ENCODE measurements at places on chromosomes 3 and 15.

- DNase-seq = no peak
Observed at GRCh38 chr15:49320351-49320750, 102.7 kb upstream of the FGF7 start.

DNA sequence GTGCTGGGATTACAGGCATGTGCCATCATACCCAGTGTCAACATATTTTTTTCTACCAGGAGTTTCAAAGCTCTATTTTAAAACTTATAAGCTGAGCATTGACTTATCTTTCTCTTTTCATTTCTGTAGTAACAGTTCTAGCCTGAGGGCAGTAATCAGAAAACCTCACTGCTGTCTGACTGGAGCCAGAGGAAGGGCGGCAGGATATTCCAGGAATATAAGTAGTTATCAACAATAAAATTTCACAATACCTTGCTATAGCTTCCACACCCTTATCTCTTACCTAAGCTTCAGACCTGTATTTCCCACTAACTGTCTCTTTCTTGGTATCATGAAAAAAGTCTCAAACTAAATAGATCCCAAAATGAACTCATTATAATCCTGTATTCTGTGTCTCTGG lies 5.1 kb upstream of the NEDD4 start:
- no peak for DNase-seq

GRCh38 chr3:187274977-187275338 lies 16.6 kb downstream of the MASP1 start:
- DNase-seq = peak; percentile 56

- DNase-seq = no peak
Observed at GRCh38 chr3:114104414-114104813, 47.9 kb downstream of the QTRT2 start.

DNA sequence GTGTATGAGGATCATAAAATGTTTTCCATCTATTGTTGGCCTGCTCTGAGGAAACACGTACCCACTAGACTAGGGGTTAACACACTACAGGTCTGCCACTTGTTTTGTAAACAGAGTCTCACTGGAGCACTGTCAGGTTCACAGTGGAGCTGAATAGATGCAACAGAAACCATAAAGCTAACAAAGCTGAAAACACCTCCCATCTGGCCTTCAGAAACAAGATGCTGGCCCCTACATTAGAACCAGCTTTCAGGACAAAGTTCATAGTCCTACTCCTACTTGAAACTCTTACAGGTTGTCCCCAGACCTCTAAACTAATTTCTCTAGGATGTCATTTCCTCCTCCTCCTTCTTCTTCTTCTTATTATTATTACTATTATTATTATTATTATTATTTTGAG lies 42.3 kb downstream of the SNX4 start:
- DNase-seq = no peak

- DNase-seq = no peak
Observed at GRCh38 chr15:98420837-98421236, 227.5 kb upstream of the IGF1R start.

All from T47D (cell line).